ENCODE measurements at places on chromosomes 3 and 15.

- no peak for DNase-seq
Measured at GRCh38 chr3:104214277-104214676, 1152.4 kb upstream of the ALCAM start.

DNA sequence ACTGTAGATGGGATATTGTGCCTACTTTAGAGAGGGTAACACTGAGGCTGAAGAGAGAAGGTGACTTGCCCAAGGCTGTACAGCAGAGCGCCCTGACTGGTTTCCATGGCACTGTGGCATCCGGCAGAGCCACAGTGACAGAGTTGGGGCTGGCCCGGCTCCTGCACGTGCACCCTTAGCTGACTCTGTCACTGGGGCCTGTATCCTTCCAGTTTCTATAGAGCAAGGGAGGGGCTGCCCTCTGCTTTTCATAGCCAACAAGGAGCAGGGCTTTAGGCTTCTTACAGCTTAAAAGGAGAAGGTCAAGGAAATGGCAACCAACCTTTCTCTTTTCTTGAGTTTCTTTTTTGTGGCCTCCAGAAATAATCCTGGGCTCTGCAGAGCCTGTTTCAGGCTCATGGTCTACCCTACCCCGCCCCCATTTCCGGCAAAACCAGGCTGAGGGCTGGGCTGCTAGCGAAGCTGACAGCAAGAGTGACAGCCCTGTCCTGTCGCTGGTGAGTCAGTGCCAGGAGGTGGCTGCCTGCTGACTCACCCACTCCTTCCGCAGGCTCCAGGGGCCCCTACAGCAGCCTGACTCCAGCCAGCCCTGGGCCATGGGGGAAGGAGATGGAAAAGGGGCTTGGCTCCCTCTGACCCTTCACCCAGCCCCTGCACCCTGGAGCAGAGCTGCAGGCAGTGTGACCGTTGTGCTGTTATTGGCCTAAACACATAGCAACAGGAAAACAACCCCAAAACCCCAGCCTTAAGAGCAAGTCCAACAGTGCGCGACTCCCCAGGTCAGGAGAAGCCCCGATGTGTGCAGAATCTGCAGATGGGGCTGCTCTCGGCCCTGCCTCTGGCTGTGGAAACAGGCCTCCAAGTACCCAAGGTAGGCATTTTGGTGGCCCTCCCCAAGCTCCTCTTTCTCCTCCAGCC, 29.8 kb downstream of the SLC6A6 start:
- DNase-seq = peak; percentile 89

GRCh38 chr15:89805241-89806209, 9.1 kb downstream of the ANPEP start:
- DNase-seq = no peak

DNA sequence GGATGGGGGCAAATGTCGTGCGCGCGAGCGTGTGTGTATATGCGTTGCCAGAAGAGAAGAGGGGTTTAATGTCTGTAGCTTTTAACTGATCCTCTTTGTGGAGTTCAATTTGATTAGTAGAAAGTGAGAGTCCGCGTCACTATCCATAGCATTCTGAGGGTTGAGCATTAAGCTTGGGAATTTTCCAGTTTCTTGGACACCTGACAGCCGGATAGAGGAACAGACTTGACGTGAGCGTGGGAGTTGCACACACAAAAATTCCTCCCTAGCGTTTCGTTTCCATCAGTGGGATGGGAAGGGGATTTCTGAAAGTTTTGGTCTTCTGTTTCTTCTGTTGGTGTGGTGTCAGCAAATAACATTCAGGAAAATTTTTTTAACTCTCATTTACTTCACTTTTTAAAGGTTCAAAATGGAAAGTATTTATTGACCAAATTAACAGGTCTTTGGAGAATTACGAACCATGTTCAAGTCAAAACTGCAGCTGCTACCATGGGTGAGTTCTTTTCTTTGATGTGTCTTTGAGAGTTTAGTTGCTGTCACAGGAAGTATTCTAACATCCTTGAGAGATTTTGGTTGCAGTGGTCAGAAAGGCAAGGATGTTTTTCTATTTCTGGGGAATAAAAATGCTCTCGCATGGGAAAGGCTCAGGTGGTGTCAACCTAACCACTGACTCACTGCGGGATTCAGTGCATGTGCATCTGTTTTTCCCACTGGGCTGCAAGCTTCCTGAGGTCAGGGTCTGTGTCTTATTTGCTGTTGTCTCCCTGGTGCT, 841 bp downstream of the POGLUT1 start:
- no peak for DNase-seq

GRCh38 chr15:64893481-64894394, 18.0 kb upstream of the ANKDD1A start:
- peak; percentile 97 for DNase-seq

- DNase-seq = no peak
Measured at GRCh38 chr15:89021224-89021623, 67.0 kb upstream of the ABHD2 start.

DNA sequence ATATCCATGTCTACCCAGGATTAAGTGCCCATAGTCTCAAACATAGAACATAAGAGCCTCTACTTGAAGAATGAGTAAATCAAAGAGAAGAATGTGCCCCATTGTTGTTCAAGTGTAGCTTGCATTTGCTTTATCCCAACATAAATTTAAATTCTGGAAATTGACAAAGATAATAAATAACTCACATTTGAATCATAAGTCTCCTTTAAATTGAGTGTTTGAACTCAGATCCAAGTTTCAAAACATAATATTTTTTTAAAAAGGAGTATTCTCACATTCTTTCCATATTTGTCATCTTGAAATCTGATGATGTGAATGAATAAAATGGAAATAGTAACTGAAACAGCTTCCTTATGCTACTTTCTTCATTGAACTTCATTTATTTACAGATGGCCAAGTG, 135.2 kb downstream of the MECOM start:
- DNase-seq = no peak

DNA sequence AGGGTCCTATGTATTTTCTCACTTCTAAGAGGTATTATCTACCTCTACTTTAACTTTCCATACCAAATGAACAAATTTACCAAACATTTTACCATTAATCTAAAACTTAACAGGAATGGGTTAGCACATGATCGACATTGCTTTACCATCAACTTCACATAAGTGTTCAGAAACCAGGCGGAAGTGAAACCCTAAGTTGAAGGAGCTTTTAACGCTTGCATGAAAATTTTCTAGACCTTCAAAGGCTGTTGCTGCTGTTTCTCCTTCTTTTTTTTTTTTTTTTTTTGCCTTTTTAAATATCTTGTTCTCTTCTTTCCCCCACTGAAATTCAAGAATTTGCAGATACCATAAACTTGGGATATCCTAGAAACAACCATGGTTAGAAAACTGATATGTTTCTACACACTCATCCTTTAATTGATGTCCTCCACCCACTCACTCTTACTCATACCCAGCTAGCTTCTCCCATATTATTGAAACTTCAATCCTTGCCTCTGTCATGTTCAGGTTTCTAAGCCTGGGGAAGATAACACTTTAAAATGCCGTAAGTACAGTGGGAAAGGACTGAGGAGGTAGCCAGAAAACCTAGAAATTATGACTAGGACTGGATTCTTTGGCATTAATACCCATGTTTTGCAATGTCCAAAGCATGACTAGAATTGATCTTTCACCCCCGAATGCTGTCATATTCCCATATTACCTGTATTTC, 24.7 kb downstream of the MYO5A start:
- no peak for DNase-seq

GRCh38 chr3:170529346-170529745, 56.5 kb downstream of the SLC7A14 start:
- no peak for DNase-seq

DNA sequence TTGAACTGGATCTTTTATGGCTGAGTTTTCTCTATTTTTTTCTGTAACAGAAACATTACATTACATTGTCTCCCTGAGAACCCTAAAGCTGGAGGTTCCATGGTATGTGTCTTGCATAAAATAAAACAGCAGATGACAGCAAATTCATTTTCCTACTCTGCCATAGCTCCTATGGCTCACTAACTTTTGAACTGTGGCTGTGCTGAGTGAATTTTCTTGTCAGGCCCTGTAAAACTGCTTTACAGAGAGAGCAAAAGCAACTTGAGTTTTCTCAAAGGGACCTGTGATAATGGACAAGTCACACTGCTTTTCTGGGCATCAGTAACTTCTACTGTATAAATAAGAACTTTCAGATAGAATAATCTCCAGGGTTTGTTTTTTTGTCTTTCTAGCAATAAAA, 129.9 kb upstream of the TSC22D2 start:
- no peak for DNase-seq

DNA sequence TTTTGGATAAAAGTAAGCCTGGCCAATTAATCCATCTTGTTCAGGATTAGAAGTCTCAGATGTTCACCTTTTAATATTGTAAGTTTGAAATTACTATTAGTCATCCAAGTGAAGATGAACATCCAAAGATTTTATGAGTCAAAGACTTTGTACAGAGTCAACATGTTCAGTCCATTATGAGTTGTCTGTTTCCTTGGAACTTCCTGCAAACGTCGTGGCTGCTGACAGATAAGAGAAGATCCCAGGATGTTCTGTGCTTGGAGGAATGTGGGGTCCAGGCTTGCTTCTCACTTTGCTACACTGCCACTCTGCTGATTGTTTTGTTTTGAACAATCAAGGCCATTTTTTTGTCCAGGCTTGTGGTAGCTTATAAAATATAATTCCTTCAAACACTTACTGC, 74.3 kb upstream of the SLCO2A1 start:
- DNase-seq = no peak

GRCh38 chr3:5497497-5497896, 310.0 kb downstream of the EDEM1 start:
- no peak for DNase-seq

GRCh38 chr15:98858610-98859023, 149.0 kb downstream of the PGPEP1L start:
- DNase-seq = no peak

GRCh38 chr3:171404376-171404967, 55.7 kb downstream of the TNIK start:
- no peak for DNase-seq

GRCh38 chr15:89002830-89003229, 85.4 kb upstream of the ABHD2 start:
- no peak for DNase-seq

DNA sequence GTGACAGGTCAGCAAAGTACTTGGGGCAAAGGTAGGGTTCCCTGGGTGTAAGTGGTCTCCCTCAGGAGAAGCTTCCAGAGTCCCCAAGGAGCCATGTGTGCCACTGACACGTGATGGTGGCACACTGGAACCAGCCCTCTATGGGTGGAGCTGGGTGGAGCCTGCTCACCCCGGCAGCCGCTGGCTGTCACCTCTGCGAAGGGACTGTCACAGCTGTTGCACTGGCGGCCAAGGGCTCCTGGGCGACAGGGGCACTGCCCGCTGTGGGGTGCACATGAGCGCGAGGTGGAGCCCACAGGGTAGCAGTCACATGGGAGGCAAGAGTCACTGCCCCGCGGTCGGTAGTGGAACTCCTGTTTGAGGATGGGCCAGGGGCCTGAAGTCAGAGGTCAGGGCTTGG, 12.0 kb downstream of the CELSR3 start:
- no peak for DNase-seq

GRCh38 chr3:139325551-139325950, 18.3 kb upstream of the MRPS22 start:
- DNase-seq = no peak

GRCh38 chr3:198018416-198018815, 58.4 kb downstream of the LMLN start:
- DNase-seq = no peak

GRCh38 chr15:71572452-71573053, 237.8 kb upstream of the NR2E3 start:
- no peak for DNase-seq

DNA sequence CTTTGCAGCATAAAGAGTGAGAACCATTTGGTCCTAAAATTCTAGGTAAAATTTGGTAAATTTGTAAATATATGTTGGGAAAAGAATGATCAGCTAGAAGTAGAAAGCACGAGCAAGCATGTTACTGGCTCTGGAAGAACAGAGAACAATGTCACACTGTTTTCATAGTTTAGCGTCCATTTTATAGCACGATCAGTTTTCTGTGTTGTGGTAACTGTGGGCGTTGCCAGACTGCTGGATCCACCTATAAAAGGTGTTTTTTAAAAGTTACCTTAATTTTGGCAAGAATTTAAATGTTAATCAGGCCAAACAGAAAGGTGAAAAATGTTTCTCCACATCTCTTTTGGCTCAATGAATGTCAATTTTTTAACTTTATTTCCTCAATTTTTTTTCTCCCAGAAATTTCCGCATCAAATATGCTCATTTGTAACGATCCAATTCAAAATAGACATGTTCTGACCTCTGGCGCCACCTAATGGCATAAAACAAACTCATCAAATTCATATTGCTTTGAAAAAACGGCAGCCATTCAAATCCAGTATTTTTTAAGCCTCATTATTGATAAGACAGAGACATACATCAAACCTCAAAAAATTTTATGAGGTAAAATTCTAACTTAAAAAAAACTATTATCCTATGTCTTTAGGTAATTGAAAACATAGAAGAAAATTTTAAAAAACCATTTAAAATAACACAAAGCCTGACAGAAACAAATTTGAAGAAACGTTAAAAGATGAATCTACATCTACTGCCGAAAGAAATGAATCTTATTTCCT, 5.5 kb upstream of the GP5 start:
- DNase-seq = no peak

DNA sequence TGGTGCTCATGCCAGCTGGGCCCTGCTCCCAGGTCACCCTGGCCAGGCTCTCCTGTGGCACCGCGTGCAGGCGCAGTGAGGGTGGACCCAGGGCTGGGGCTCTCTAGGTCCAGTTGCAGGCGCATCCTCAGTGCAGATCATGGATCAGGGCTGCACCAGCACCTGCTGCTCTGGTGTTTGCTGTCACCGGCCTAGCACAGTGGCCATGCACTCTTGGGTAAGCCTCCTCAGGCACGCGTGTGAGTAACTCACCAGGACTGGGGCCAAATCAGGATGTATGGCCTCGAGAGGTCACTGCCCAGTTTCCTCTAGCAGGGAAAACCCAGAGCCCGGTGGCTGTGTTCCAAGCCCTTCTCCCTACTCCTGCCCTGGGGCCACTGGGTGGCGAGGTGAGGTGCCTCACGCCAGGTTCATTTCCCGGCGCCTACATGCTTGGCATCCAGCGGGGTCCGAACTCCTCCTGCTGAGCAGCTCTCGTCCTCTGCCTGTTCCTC, 45.5 kb upstream of the SLC41A3 start:
- no peak for DNase-seq

DNA sequence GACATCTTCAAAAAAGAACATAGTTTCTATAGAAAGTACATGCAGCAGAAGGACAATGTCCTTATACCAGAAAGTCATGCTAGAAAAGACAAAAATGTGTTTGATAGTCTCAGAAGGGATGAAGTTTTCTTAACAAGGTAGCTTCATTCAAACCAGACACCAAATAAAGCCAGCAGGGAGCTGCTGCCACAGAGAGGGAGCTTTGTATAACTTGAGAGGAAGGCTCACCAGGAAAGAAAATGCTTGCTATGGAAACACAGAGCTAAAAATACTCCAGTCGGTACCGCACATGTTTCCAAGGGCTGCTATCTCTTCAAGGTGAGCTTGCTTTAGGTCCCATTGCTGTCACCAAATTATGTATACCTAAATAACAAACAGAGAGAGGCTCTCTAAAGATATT, 1074.8 kb upstream of the ALCAM start:
- no peak for DNase-seq

- no peak for DNase-seq
Measured at GRCh38 chr3:170196833-170197232, 15.3 kb upstream of the PHC3 start.

Data from stimulated activated CD4-positive, alpha-beta T cell treated with anti-CD3 and anti-CD28 coated beads, Interleukin-2, amount 100 ng/mL, for 48 hours (primary cell).